ENCODE measurements at places on chromosomes 1 and 21.

DNA sequence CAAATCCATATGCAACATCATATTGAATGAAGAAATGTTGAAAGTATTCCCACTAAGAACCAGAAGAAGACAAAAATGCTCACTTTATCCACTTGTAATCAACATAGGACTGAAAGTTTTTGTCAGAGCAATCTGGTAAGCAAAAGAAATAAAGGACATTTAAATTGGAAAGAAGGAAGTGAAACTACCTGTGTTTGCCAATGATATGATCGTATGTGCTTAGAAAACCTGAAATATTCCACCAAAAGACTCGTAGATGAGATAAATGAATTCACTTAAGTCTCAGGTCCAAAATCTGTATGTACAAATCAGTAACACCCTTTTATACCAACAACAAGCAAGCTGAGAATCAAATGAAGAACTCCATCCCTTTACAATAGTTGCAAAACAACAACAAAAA lies 8.5 kb downstream of the PRAMEF1 start:
- no peak for DNase-seq

DNA sequence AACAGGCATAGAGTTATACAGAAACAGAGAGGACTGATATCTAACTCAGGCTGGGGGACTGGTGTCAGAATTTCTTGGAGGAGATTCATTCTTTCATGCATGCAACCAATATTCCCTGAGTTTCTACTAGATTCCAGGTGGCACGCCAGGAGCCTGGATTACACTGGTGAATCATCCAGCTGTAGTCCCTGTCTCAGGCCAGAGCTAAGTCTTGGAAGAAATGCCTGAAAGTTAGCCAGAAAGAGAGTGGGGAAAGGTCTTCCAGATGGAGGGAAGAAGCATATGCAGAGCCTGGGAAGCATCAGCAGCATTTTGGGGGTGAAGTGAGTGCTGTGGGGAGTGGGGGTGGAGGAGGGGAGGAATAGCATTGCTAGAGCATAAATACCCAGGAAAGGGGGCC lies 239.1 kb downstream of the OMA1 start:
- no peak for DNase-seq

- no peak for DNase-seq
These were observed 11.5 kb upstream of the AGT start for GRCh38 chr1:230725256-230726012.

- no peak for DNase-seq
These were observed 6.2 kb downstream of the WDR4 start for GRCh38 chr21:42873096-42873495.

GRCh38 chr1:2465371-2466269 lies 10.5 kb upstream of the PLCH2 start:
- no peak for DNase-seq

All from pons (tissue), 1 donor.